ENCODE measurements at places on chromosomes 11 and 22.

DNA sequence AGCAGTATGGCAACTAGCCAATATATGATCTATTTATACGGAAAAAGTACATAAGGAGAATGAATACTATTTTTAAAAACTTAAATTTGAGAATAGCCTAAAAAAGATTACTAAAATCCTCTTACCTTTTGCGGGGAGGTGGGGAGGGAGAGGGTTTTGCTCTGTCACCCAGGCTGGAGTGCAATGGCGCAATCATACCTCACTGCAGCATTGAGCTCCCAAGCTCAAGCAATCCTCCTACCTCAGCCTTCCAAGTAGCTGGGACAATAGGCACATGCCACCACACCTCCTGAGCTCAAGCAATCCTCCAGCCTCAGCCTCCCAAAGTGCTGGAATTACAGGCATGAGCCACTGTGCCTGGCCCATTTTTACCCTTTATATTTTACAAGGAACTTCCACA lies 82.0 kb downstream of the TTC28 start:
- DNase-seq: no peak

- no peak for DNase-seq
Observed at GRCh38 chr11:19426756-19427403, 186.1 kb upstream of the E2F8 start.

DNA sequence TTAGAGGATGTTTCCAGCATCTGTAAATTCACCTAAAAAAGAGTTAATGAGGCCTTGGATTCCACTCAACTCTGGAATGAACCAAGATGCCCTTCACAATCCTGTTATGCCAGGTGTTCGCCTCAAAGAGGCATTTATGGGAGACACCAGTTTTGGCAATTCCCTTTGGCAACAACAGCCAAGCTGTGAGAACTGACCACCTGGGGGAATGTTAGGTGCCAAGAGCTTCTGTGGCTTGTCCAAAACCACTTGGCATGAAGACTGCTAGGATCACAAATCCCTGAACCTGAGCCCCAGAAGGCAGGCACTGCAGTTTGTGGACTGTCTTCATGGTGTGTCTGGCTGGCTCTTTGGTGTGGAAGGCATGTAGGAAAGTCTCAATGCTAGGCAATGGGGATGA lies 164.4 kb upstream of the BDNF start:
- DNase-seq: no peak

DNA sequence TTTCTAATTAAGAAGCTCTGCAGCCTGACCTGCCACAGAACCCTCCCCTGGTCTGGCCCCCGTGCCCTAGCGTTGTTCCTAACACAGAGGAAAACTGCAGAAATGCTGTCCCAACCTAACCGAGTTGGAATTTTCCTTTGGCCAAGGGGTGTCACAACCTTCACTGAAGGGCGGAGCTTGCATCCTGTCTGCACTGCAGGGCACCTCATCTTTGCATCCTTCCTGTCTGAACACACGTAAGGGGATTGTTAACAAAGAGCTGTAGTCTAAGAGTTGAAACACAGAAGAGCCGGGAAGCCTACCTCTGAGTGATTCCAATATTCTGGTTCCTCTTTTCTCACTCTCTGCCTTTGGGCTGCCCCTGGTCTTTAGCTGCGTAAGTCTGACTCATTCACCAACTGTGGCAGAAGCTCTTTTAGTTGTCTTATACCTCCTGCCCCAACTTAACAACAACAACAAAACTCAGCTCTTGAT lies 1.6 kb downstream of the DIXDC1 start:
- no peak for DNase-seq

- no peak for DNase-seq
Observed at GRCh38 chr11:94741022-94741679, 27.0 kb upstream of the AMOTL1 start.

DNA sequence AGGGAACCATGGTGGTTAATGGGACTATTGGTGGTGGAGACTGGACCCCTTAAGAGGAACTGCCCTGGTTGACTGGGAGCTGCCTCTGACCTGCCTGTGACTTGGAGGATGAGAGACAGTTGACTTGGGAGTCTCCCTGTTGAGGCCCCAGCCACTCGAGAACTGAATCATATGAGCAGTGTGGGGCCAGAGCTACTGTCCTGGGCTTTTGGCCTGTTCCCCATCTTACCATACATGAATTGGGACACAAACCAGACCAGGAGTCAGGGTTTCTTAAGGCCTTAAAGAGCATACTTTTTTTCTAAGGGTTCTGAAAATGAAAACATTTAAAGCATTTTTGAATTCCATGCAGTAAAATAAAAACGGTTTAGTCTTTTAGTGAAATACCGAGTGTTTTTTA lies 92.8 kb downstream of the TEAD1 start:
- DNase-seq: no peak
